ENCODE measurements at places on chromosomes 1 and 21.

GRCh38 chr1:181479137-181479745, 4.1 kb upstream of the CACNA1E start:
- peak; percentile 81 for DNase-seq

DNA sequence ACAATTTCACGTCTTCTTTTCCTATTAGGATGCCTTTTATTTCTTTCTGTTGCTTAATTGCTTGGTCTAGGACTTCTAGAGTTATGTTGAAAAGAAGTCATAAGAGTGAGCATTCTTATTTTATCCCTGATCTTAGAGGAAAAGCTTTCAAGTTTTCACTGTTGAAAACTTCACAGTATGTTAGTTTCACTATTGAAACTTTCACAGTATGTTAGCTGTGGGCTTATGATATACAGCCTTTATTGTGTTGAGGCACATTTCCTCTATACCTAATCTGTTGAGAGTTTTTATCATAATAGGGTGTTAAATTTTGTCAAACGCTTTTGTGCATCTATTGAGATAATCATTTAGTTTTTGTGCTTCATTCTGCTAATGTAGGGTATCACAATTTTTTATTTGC, 227.1 kb downstream of the LHX8 start:
- DNase-seq, result no peak

DNA sequence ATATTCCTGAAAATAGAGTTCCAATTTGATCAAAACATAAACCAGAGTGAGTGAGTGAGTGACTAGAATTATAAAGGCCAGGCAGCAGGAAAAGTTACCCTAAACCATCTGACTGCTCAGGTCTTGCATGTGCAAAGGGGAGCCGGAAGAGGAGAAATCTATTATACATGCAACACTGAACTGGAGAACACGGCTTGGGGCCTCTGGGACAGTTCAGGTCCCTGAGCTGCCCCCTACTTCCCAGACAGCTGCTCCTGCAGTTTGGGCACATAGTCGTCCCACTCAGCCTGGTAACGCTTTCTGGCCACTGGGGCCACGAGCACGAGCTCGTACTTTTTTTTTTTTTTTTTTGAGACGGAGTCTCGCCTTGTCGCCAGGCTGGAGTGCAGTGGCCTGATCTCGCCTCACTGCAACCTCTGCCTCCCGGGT, 40.1 kb downstream of the PTPRC start:
- DNase-seq, result no peak

DNA sequence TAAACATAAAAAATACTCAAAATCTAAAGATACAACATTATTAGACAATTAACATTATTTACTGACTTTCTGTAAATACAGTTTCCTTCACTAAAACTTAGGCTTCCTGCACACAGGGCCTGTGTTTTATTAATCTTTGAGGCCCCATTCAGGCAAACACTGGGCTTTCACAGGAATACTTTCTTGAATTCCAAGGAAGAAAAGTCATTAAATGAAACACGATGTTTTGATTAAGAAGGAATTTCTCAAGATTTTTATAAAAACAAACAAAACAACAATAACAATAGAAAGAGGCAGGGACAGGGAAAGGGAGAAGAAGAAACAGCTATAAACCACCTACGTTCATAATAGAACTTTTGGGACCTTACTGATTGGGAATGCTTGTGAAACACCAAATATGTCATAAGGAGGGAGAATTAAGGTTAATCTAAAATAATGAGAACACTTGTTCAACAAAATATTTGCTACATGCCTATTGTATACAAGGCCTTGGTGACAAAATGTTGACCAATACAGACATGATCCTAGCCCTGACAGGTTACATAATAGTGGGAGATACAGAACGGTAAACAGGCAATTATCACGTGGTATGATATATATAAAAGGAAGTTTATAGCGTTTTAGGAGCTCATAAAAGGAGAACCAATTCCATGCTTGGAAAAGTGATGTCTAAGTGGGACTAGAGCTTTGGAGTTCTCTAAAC, 3.6 kb downstream of the DDAH1 start:
- no peak for DNase-seq

DNA sequence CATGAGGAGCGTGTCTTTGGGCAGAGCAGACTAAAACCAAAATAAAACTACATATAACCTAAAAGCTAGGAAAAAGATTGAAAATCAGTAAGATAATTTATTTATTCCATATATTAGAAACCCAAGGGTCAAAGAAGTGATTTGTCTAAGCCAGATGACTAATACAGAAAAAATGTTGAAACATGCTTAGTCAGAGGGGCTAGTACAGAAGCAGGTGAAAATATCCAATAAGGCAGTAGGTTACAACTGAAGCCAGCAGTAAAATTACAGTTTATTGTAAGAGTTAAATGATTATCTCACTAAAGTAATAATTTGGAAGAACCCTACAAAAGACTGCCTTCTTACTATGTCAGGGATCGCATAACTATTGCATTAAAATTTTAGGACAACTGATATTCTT, 1190.9 kb upstream of the PRMT6 start:
- no peak for DNase-seq

GRCh38 chr1:158025576-158026230, 32.3 kb downstream of the KIRREL1 start:
- DNase-seq, result no peak

GRCh38 chr1:31422505-31423319, 9.7 kb downstream of the SERINC2 start:
- DNase-seq, result peak; percentile 92

- DNase-seq, result no peak
These were observed 158.4 kb downstream of the SEC16B start for GRCh38 chr1:177811429-177811828.

- DNase-seq, result peak; percentile 90
These were observed 345.5 kb downstream of the SMYD3 start for GRCh38 chr1:246161626-246162025.

GRCh38 chr1:182783068-182783467, 6.5 kb upstream of the NPL start:
- DNase-seq, result no peak
